Activated CD4-positive, alpha-beta T cell treated with anti-CD3 and anti-CD28 coated beads, Interleukin-2, amount 10 ng/mL, durations not matched to agents 7 days and 5 days (primary cell): ENCODE measurements at places on chromosomes 2 and 18. TPM values are rescaled to one million over a fixed set of nuclear protein-coding genes. Genes with fewer than 3 reads are reported as not detected.

Gene TBR1
- total RNA-seq: not detected

- no peak for DNase-seq
Observed at GRCh38 chr2:26326514-26326913, 19.4 kb upstream of the SELENOI start.

- DNase-seq: no peak
Observed at GRCh38 chr18:21004726-21005125, 106.9 kb downstream of the ROCK1 start.

GRCh38 chr2:25310709-25310964, 31.1 kb downstream of the DNMT3A start:
- no peak for DNase-seq

- DNase-seq: no peak
Observed at GRCh38 chr2:23867449-23867848, 59.5 kb downstream of the ATAD2B start.

DNA sequence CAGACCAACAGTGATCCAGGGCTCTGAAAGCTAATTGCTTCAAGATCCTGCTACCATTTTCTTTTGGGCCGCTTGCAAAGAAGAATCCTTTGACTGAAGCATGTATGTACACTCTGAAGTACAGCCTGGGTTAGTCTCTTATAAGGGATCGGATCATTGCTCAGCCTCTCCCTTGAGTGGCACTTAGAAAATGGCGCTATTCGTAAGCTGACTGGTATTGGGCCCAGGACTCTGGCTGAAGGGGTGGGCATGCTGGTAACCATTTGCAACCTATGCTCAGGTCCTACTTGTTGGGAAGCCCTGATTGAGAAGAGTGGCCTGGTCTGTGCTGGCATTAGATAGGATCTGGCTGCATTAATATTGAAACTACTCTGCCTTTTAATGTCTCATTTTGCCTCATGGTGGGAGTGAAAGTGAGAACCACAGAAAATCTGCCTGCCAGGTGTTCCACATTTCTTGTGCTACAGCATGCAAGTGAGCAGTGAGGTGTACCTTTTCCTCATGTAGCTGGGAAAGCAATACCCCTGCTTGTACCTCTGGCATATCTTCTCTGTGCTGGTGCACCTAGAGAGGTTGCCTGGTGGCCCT, 661 bp upstream of the MGAT5 start:
- no peak for DNase-seq

DNA sequence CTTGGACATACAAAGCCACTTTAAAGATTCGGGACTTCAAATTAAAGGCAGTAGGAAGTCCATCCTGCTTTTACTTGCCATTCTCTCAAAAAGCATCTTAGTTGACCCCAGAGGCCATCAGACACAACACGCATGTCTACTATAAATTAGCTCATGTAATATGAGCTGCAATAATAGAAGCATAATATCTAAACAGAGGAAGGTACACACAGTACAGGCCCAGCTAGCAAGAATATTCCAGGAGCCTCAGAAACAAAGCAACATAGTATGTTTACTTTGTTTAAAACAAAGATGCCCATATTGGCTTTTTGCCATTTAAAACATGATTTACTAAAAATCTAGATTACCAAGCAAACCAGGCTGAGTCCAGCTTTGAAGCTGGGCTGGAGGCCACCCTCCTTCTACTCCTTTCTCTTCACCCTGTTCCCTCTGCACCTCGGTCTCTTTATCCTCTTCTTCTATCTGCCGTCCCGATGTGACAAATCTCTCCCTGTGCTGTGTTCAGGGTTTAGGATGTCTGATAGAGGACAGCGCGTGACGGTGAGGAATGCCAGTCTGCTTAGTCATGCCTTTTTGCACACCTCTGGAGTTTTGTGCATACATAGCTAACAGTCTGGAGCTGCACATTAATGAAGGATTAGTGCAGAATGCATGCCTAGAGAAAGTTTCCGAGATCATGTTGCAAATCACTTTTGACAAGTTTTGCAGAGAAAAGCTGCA, 28.2 kb downstream of the DTNA start:
- no peak for DNase-seq

DNA sequence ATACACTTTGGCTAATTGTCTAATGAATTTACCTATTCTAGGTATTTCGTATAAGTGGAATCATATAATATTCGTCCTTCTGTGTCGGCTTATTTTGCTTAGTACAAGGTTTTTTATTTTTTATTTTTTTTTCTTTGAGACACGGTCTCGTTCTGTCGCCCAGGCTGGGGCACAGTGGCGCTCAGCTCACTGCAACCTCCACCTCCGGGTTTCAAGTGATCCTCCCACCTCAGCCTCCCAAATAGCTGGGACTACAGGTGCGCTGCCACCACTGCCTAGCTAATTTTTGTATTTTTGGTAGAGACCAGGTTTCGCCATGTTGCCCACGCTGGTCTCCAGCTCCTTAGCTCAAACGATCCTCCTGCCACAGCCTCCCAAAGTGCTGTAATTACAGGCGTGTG, 38.2 kb downstream of the PCBP1 start:
- DNase-seq: no peak
